ENCODE measurements at places on chromosomes 13 and 19. TPM values are rescaled to one million over a fixed set of nuclear protein-coding genes. Genes with fewer than 3 reads are reported as not detected.

Gene FCER2
- not detected for total RNA-seq

Gene CEACAM6
- total RNA-seq, result not detected

Gene GPR183
- not detected for total RNA-seq

Gene FARSA
- 131 TPM for total RNA-seq

Gene CD79A
- total RNA-seq, result not detected
